ENCODE measurements at places on chromosomes 1 and 21. TPM values are rescaled to one million over a fixed set of nuclear protein-coding genes. Genes with fewer than 3 reads are reported as not detected.

DNA sequence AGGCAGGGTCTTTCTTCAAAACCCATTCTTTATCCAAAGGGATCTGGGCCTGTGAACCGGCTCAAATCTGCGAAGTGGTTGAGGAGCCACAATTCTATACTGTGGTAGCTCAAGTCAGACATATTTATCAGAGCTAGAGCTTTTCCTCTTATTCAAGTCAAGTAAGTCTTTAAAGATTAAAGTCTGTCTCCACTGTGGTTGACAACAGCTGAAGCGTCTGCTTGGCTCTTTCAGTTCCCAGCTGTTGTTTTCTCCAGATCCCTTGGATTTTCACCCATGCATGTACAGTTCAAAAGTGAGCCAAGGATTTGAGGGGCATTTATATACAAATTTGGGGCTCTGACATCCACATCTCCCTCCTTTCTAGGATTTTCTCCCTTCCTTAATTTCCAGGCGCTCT, 66.9 kb downstream of the C1orf185 start:
- H3K27ac ChIP-seq: no peak overlapping the region
- no peaks in the 10 kb centered on the region for H3K36me3 ChIP-seq
- no peaks in the 10 kb centered on the region for H3K4me1 ChIP-seq
- H3K27me3 ChIP-seq: no peaks in the 10 kb centered on the region
- H3K4me3 ChIP-seq: no peak overlapping the region

GRCh38 chr1:42734201-42735035, 5.6 kb downstream of the CLDN19 start:
- H3K36me3 ChIP-seq: no peaks in the 10 kb centered on the region
- peaks cover 21% of the 10 kb centered on the region for H3K4me1 ChIP-seq
- no peak overlapping the region for H3K27ac ChIP-seq
- H3K27me3 ChIP-seq: no peaks in the 10 kb centered on the region
- no peak for DNase-seq

GRCh38 chr1:205088341-205088740, 4.1 kb upstream of the TMEM81 start:
- peaks cover 19% of the 10 kb centered on the region for H3K36me3 ChIP-seq
- no peaks in the 10 kb centered on the region for H3K4me1 ChIP-seq
- H3K4me3 ChIP-seq: no peak overlapping the region

GRCh38 chr1:53945183-53945432, 391 bp downstream of the IFT25 start:
- H3K4me3 ChIP-seq: peak overlapping the region; percentile 98
- H3K36me3 ChIP-seq: no peaks in the 10 kb centered on the region
- DNase-seq: no peak
- peaks cover 33% of the 10 kb centered on the region for H3K4me1 ChIP-seq
- no peaks in the 10 kb centered on the region for H3K27me3 ChIP-seq

GRCh38 chr1:198775606-198776005, 136.8 kb downstream of the PTPRC start:
- H3K4me1 ChIP-seq: peaks cover 8% of the 10 kb centered on the region
- DNase-seq: no peak
- no peak overlapping the region for H3K27ac ChIP-seq
- H3K36me3 ChIP-seq: no peaks in the 10 kb centered on the region
- no peaks in the 10 kb centered on the region for H3K27me3 ChIP-seq

GRCh38 chr21:17679002-17679600, 66.4 kb upstream of the BTG3 start:
- no peak overlapping the region for H3K4me3 ChIP-seq
- no peaks in the 10 kb centered on the region for H3K4me1 ChIP-seq
- H3K27ac ChIP-seq: no peak overlapping the region
- no peaks in the 10 kb centered on the region for H3K36me3 ChIP-seq
- no peaks in the 10 kb centered on the region for H3K27me3 ChIP-seq

DNA sequence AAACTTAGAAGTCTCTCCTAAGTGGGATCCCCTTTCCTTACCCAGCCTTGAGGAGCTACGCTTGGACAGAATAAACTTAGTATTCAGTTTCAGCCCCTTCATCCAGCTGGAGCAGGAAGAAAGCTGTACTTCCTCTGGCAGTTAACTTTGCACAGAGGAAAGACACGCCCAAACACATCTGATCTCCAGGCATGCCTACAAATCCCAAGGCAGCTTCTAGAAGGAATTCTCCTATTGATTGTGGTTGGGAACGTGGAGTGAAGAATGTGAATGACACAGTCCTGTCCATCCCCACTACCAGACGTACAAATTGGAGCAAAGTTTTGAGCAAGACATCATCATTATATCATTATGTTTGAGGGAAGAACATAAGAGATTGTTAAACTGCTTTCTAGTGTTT, 6.6 kb upstream of the AK4 start:
- H3K4me3 ChIP-seq: no peak overlapping the region
- H3K4me1 ChIP-seq: peaks cover 3% of the 10 kb centered on the region
- no peak overlapping the region for H3K27ac ChIP-seq
- no peaks in the 10 kb centered on the region for H3K36me3 ChIP-seq

Gene PDPN
- not detected for polyA plus RNA-seq

Gene ERO1B
- polyA plus RNA-seq: 5.6 TPM
